Dorsolateral prefrontal cortex (tissue), 122 donors: ENCODE measurements at places on chromosomes 13 and 19.

- no peak for DNase-seq
These were observed 112.9 kb upstream of the IRS2 start for GRCh38 chr13:109899316-109899715.

- no peak for DNase-seq
These were observed 3.3 kb downstream of the NEK5 start for GRCh38 chr13:52125547-52125946.

DNA sequence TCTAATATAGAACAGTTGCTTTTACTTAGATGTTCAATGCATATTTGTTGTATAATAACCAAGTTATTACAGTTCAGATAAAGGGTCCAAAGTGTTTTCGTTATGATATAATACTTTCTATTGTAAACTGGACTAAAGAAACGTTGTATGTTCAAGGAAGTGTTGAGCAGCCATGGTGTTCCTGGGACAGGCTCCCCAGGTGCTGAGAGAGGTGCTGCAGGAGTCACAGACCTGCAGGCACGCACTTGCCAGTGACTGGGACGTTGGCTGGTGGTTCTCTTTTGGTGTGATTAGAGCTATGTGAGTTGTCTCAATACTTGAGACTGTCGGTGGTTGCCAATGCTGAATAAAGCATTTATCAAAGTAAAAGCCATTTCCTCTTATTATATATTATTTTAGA, 9.5 kb downstream of the ING1 start:
- no peak for DNase-seq

- DNase-seq = no peak
These were observed 63.7 kb downstream of the CRYL1 start for GRCh38 chr13:20461860-20462532.

- no peak for DNase-seq
These were observed 342.7 kb downstream of the COG6 start for GRCh38 chr13:39998166-39998565.

DNA sequence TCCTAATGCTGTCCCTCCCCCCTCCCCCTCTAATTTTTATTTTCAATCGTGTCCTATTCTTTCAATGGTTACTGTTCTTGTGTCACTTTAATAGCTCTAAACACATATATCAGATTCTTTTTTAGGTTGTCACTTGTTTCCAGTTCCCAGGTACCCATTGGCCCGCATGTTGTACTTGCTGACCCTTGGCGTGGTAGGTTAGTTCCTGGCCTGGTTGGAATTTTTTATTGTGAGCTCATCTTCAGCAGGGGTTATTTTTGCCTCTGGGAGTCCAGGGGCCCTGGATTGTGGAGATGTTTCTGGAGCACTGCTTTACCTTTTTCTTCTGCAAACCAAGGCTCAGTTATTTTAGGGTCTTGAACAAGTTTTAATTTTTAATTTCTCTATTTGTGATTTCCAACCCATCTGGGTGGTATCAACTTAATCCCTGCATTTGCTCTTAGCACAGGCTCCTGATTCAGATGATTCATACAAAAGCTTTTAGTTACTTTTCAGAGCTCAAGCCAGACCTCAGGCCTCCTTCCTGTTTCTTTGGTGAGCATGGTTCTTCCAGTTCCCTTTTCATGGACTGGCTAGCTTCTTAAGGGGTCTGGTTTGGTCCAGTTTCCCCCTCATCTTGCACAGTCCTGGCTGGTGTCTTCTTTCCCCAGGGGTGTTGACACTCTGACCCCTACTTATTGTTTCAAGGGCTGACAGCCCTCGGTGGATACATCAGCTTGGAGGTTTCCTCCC, 220.5 kb downstream of the TM9SF2 start:
- no peak for DNase-seq

- no peak for DNase-seq
These were observed 992.6 kb downstream of the PCDH9 start for GRCh38 chr13:66237411-66238062.

- no peak for DNase-seq
These were observed 6.2 kb upstream of the SMG9 start for GRCh38 chr19:43760941-43761340.

DNA sequence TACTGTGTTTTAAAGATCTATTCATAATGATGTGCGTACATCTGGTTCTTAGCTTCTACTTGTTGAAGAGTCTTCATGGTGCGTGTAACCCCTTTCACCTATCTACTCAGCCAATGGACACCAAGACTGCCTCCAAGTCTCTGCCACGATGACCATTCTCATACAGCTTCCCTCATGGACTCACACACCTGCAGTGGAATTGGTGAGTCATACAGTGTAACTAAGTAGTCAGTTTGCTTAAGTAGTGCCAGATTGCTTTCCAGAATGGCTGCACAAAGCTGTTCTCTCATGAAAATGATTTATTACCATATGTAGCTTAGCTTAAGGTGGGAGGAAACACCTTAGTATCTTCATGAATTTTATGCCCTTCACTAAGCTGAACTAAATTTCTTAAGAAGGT, 112.3 kb downstream of the AKAP11 start:
- no peak for DNase-seq

- DNase-seq = peak; percentile 28
These were observed 543.7 kb downstream of the EFNB2 start for GRCh38 chr13:105991622-105992277.

- no peak for DNase-seq
These were observed 31.0 kb downstream of the PAK4 start for GRCh38 chr19:39156326-39157230.

DNA sequence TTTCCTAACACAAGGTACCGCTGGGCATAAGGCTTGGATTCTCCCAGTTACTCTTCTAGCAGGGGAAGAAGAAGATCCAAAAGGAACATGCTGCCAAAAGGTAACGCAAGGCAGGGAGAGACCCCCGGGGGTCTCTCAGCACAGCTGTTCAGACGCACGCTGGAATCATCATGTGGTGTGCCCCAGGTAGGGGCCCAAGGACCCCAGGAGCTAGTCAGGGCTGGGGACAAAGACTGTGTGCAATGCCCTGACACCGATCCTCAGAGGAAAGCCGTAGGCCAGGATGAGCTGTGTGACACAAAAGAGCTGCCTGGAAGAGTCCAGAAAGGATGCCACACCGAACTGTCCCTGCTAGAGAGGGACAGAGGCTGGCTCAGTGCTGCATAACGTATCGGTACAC, 22.3 kb upstream of the EPHX3 start:
- no peak for DNase-seq

DNA sequence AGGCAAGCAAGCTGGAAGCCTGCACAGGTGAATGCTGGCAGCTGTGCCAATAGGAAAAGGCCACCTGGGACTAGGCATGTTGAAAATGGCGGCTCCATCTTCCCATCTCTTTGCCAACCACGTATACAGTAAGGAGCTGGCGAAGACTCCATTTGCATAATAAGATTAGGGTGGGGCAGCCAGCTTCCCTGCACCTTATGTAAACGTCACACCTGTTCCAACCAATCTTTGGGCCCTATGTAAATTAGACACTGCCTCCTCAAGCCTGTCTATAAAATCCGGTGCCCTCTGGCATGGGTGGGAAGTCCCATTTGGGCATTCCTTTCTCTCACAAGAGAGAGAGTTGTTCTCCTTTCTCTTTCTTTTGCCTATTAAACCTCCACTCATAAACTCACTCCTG, 16.8 kb downstream of the ADGRE2 start:
- no peak for DNase-seq

DNA sequence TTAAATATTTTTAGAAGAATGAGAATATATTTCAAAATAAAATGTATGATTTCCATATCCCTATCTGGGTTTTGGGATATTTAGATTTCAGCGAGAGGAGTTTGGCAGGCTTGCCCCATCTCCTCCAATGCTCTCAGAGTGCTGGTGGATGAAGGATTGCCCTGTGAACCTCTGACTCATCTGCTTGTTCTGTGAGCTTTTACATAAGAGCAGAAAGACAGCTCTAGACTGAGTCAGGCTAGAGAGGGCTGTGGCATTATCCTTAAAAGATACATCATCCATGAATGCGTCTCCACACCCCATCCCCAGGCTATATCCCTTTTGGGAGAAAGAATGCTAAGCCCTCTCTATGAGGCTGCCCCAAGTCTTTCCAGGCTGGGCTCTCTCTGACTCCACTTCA, 190.6 kb downstream of the TUBA3C start:
- no peak for DNase-seq

GRCh38 chr13:74111399-74111798, 22.8 kb downstream of the KLF12 start:
- no peak for DNase-seq

DNA sequence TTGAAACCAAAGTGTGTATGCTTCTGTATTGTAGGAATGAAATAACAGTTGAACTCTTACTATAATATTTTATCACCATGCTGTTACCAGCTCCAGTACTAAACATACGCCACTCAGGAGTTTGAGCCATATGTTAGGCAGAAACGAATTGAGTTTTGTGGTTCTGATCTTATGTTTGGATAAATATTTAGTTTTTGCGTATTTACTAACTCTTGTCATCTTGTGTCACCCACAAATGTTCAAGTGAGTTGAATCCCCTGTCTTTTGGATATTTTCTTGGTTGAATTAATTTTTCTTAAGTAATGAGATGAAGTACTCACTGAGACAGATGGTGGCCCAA, 1.5 kb downstream of the FNDC3A start:
- DNase-seq = no peak

DNA sequence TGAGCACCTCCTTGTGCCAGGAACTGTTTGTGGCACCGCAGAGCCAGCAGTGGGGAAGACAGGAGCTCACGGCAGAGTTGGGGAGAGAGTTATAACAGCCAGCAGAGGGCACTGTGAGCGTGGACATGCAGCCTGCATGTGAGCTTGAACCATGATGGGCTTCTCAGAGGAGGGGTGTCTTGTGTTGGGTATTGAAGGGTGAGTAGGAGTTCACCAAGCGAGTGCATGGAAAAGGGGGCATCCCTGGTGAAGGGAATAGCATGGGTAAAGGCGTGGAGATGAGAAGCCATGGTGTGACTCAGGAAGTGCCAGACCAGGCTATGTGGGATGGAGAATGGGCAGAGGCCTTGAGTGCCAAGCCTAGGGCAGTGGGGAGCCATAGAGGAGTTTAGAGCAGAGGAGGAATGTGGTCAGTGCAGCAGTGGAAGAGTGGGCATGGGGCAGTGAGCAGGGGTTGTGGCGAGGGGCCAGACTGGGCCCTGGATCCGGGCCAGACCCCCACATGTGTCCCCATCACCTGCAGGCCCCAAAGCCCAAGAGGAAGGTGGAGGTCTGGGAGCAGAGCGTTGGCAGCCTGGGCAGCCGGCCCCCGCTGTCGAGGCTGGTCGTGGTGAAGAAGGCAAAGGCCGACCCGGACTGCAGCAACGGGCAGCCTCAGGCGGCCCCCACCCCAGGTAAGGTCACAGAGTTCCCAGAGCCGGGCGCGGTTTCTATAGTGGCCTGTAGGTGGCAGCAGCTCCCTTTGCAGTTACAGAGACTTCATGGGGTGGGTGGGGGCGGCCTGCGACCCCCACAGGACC, 11.8 kb upstream of the SHD start:
- peak; percentile 52 for DNase-seq

DNA sequence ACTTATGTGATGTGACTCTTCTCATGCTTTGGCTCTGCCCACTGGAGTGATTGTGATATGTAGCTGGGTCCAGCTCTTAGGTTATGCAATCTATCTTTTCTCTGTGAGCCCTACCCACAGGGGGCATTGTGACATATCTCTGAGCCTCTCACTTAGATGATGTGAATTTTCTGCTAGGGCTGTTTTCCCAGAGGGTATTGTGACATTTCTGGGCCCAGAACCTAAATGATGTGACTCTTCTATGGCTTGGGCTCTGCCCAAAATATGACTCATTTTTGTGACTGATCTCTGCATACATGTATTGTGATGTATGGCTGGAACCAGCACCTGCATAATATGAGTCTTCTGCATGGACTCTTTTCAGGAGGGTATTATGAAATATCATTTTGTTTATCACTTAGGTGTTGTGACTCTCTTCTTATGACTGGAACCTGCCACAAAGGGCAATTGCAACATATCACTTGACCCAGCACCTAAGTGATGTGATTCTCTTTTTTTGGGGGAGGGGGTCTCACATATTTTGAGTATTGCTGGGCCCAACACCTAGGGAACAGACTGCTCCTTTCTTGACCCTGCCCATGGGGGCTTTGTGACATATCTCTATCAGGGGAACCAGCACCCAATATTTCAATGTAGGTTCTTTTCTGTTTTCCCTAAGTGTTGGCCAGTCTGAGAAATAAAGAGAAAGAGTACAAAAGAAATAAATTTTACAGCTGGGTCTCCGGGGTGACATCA, 12.1 kb upstream of the ZNF254 start:
- DNase-seq = no peak

DNA sequence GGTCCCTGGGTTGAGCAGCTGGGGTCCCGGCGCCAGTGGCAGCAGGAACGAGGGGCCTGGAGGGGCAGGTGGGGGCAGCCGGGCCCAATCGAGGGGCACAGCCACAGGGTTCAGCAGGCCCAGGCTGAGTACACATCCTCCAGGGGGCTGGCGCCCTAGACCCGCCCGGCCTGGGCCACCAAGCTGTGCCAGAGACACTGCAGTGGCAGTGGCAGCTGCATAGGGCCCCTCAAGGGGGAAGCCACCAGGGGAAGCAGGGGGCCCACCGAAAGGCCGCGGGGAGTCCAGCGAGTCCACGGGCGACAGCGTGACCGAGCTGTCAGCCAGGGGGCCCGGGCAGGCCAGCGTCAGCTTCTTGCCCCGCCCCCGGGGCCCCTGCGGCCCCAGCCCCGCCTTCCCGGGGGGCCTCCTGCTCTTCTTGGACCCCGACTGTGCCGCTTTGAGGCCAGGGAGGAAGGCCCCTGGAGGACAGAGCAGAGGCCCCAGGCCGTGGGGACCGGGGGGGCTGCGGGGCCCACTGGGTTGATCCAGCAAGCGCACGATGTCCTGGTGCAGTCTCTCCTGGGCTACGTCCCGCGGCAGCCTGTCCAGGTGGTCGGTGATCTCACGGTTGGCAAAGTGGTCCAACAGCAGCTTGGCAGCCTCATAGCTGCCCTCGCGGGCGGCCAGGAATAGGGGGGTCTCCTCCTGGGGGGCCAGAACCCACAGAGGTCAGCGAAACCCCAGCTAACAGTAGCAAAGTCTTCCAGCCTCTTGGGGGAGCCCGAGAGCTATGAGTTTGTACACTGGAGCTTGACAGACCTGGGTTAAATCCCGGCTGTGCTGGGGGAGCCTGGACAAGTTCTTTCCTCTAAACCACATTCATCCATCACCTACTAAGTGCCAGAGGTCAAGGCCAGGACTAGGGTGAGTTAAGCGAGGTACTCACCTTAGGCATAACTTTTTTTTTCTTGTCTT, 39.5 kb downstream of the NOTCH3 start:
- no peak for DNase-seq

DNA sequence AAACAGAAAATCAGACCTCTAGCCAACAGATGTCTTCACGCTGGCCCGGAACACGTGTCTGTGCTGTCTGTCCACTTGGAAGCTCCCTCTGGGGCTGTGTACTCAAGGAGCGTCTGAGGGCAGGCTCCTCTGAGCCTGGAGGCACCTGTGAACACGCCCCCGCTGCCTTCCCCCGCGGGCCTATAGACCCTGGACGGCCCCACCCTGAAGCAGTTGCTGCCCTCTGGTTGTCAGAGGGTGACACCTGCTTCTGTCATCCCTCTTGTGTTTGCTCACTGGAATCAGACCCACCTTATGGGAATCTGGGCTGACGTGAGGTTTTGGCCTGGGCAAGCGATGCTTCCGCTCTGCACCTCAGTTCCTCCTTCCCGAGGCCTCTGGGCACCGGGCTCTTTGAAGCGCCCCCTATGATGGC, 19.2 kb downstream of the EPN1 start:
- peak; percentile 43 for DNase-seq
